ENCODE measurements at places on chromosomes 7 and 10.

DNA sequence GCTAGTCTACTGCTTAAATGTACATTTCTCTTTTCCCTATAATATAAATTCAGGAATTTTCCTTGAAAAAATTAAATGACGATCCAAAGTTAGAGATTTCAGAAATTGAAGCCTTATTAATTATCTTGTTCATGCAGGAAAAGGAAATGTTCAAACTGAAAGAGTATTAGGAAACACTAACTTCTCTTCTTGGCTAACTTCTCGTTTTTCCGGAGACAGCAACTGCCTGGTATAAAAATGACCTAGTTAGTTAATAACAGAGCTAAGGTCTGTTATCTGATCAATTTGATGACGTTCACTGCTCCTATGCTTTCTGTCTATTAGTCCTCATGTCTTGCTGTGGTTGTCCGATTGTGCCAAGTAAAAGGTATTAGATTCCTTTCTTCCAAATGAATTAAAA lies 212.5 kb downstream of the DGKB start:
- DNase-seq: no peak

GRCh38 chr7:86328801-86329433 lies 314.8 kb upstream of the GRM3 start:
- no peak for DNase-seq

GRCh38 chr7:151758622-151759540 lies 118.0 kb downstream of the PRKAG2 start:
- DNase-seq: no peak

- DNase-seq: peak; percentile 59
These were observed 7.9 kb downstream of the NUDT13 start for GRCh38 chr10:73117976-73118743.

GRCh38 chr10:79001082-79001885 lies 67.5 kb upstream of the ZMIZ1 start:
- DNase-seq: no peak

DNA sequence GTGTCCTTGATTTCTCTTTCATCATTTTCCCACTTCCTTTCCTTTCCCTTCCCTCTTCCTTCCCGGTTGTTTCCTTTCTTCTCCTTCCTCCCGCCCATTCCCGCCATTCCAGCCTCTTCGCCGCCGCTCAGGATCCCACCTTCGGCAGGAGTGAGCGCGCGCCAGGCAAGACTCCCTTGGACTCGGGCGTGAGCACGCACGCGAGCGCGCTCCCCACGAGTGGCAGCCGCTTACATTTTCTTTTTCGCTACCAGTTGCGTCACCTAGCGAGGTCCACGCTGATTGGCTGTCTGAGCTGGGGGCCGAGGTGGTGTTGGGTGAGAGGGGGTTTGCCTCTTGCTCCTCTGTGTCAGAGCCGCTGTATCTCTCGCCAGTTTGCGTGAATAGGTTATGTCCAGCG lies 11.8 kb downstream of the ZAN start:
- peak; percentile 9 for DNase-seq

DNA sequence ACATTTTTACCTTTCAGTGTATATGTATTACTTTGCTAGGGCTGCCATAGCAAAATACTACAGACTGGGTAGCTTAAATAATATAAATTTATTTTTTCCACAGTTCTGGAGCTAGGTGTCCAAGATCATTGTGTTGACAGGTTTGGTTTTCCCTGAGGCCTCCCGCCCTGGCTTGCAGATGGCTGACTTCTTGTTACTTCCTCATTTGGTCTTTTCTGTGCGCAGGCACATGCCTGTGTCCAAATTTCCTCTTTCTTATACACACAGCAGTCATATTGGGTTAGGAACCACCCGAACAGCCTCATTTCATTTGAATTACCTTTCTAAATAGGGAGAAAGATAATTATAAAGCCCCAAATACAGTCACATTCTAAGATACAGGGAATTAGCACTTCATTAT lies 521.6 kb upstream of the SORCS1 start:
- DNase-seq: no peak

DNA sequence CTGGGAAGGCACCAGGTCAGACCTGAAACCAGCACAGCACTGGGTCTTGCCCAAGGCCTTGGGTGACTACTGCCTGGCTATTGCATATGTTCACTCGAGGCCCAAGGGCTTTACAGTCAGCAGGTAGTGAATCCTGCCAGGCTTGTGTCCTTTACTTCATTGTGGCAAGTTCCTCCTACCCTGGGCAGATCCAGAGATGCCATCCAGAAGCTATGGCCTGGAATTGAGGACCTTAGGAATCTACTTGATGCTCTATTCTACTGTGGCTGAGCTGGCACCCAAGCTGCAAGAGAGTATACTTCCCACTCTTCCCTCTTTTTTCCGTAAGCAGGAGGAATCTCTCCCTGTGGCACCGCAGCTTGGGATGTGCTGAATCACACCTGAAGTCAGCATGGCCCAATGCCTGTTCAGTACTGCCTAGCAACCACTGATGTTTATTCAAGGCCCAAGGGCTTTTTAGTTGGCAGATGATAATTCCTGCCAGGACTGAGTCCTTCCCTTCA lies 246.7 kb upstream of the CTBP2 start:
- DNase-seq: peak; percentile 7

DNA sequence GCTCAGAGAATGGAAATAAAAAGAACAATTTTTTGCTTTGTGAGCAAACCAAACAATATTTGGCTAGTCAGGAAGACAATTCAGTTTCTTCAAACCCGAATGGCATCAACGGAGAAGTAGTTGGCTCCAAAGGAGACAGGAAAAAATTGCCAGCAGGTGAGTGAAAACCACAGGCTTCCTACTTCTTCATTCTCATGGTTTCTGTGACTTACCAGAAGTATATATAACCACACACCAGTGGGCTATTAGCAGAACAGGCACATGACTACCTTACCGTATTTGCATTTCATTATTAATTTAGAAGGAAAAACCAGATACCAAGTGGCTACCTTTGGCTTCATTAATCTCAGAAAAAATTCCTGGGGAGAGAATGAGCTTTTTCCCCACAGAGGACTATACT lies 8.8 kb downstream of the TDRD1 start:
- DNase-seq: no peak

GRCh38 chr7:65915921-65916657 lies 43.2 kb downstream of the VKORC1L1 start:
- DNase-seq: no peak

GRCh38 chr10:12846718-12847117 lies 154.8 kb downstream of the CCDC3 start:
- DNase-seq: peak; percentile 35

DNA sequence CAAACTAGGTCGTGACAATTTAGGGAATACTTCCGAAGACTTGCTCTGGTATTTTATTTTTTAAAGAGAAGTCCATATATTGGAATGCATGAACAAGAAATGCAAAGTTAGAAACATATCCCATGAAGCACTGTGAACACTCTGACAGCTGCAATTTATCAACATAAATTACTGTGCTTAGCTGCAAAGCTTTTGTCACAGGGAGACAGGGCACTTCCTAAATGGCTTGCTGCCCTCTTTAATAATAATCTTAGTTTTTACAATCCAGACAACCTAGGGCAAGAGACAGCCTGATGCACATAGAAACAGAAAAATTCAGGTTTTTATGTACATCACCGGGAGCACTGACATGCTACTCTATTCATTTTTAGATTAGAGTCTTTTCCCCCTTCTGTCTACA lies 78.3 kb upstream of the NOBOX start:
- DNase-seq: no peak

GRCh38 chr10:48252354-48252650 lies 22.2 kb downstream of the FRMPD2 start:
- DNase-seq: no peak

DNA sequence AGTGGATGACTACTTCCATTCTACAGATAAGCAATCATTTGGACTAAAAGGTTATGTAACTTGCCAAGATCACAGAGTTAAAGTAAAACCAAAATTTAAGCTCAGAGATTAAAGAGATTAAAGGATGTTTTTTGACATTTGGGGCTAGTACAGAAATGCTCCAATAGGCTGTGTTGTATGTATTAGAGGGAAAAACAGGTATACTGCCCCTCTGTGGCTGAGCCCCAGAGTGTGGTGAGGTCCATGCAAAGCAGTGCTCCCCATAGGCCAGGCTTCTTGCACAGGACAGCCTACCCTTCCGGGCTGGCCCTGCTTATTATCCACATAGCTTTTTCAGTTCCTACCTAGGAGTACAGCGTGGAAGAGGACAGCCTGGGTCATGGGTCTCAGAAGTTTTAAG lies 322.8 kb downstream of the POM121L12 start:
- no peak for DNase-seq

DNA sequence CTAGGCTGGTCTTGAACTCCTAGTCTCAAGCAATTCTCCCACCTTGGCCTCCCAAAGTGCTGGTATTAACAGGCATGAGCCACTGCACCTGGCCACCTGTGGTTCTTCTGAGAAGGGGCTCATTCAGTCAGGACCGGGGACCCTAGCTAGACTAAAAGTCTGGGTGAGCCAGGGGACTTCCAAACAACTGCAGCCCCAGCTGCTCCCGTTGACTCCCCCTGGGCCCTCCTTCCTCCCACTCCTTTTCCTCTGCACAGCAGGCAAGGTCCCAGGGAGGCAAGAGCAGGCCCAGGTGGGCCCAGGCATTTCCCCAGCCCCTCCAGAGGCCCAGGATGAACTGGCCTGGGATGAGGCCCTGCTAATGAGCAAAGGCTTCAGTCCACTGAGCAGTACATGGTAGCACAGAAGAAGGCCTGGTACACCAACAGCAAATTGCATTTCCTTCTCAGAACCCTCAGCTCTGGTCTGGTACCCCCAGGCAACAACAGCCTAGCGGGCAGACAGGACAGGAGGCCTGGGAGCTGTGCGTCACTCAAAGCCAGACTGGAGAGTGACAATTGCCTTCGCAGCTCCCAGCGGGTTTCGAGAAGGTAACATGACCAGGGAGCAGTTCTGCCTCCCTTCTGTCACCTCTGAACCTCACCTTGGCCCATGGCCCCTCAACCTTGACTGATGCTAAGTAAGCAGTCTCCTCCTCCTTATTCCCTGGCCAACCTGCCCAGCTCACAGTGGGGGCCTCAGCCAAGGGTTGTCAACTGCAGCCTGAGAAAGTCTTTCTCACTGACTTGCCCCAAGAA lies 30.7 kb upstream of the HSPA12A start:
- DNase-seq: no peak

DNA sequence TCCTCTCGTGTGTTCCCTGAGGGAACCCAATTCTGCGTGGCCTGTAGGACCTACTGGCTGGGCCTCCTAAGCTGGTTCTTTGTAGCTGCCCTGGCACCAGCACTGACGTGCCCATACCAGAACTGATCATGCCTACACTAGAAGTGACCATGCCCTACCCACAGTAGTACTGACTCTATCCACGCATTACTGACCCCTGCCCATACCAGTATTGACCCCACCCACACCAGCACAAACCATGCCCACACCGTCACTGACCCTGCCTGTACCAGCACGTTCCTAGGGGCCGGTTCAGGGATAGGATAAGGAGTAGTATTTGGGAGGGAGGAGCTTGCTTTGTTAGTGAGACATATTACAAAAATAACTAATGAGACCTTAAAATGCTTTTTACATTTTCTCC lies 88.0 kb downstream of the DOCK1 start:
- no peak for DNase-seq

DNA sequence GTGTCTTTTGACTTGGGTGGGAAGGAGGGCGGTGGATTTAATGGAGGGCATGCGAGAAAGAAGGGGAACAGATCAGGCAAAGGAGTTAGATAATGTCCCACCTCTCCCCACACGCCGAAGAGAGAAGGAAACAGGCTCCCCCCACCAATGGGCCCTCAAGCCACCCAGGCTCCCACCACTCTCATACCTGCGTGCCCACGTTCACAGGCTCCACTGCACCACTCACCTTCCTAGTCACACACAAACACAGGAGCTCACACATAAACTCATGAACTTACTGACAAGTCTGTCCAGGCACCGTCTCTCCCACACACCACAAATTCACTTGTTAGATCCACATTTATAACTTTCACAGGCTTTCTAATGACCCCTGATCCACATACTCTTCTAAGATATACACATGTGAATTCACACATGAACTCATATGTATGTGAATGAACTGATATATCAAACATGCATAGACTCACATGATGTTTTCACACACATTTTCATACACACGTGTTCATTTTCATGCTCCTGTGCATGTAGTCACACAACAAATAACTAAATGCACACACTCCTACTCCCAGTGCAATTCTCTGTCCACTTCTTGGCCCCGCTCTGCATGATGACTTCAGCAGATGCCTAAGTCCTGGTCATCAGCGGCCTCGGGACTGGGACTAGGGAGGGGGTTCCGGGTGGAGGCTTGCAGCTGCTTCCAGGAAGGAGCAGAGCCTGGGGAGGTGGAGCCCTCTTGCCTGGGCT lies 1.5 kb downstream of the LZTS2 start:
- peak; percentile 90 for DNase-seq

DNA sequence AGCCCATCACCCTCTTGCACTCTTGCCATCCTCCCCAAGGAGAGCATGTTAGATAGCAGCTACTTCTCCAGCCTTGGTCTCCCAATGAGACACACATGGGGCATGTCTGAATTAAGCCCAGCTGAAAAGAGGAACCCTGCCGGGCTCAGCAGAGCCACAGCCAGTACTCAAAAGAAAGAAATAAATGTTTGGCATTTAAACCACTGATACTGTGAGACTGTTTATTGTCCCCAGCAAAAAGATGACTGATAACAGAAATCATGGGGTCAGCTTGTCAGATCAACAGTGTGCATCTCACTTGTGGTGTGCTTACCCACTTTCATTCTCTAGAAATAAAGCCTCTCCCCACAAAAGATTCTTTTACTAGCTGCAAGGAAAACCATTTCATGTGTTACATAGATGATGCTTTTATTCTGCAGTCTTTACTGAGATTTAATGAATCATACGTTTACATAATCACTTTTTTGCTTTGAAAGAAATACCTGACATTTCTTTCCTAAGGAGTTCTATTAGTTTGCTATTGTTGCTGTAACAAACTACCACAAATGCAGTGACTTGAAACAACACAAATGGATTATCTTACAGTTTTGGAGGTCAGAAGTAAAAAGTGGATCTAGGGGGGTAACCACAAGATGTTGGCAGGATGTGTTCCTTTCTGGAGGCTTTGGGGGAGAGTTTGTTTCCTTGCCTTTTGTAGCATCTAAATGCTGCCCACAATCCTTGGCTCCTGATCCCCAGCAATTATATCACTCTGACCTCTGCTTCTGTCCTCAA lies 20.9 kb downstream of the ANKRD7 start:
- DNase-seq: no peak

GRCh38 chr10:102869258-102870198 lies at the start of gene AS3MT:
Gene AS3MT (plus strand): TSS chr10:102869470. CDS start chr10:102869593, 123 bp downstream.
- no peak for DNase-seq

DNA sequence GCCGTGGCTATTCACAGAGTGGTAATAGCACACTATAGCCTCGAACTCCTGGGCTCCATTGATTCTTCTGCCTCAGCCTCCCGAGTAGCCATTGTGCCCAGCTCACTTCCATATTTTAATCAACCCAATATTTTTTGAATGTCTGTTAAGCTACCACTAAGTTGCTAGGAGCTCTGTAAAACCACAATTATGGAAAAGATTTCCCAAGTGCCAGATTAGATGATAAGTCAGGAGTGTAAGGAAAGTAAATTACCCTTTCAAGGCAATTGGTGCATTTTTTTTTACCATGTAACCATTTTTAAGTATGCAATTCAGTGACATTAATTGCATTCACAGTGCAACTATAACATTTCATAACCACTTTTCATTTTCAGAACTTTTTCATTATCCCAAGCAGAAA lies 87.5 kb upstream of the GATAD1 start:
- DNase-seq: no peak

- peak; percentile 16 for DNase-seq
These were observed 88.5 kb upstream of the LRRTM3 start for GRCh38 chr10:66837335-66837734.
